ENCODE measurements at places on chromosomes 3 and 15.
A peak's percentile ranks its signal among the peaks of the same experiment; 100 is the strongest.

DNA sequence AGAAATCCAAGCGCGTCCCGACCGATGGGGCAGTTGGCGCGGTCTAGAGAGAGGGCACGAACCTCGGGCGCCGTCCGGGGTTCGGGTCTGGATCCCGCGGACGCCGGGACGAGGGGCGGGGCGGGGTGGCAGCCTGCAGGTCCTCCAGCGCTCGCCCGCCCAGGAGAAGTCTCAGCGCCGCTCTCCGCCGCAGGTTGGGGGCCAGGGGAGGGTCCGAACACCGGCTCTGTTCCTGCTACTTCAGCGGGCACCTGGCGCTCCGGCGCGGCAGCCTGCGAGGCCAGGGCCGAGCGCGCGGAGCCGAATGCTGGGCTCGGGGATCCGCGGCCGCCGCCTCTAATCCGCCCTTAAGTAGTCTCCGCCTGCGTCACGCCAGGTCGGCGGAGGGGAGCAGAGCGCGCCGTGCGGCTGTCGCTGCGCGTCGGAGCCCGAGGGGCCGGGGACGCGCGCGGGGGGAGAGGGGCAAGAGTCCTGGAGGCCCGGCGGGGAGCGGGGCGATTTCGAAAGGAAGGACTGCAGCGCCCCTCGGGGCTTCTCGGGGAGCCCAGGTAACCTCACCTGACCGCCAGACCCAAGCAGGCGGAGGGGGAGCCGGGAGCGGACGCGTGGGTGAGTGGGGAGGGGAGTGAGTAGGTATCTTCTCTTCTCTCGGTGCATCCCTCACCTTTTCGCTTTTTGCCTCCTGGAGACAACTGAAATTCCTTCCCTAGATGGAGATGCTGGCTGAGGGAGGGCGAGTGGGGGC is at the start of gene GJD2:
GJD2 (minus strand) TSS at position 325 of the 745 bp plus-strand sequence. CDS start 510 bp downstream, outside the sequence.
- DNase-seq = no peak

DNA sequence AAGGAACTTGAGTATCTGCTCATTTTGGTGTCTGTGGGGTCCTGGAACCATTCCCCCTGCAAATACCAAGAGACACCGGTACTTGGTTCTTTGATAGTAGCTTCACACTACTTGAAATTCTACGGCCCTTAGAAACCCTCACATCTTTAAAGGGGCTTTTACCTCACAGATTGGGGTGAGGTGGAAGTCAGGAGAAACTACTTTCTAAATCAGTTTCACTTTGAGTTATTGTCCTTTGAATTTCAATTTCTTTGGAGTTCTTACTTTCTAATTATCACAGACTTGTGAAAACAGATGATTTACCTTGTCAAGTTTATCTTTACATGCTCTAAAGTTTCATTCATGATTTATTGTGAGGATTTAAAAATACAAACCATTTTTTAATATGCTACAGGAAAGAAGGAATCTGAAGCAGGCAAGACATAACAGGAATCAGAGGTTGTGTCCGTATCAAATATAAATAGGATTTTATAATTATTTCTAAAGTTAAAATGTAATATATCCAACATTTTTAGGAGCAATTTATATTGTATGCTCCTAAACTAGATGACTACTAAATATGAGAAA is 98.9 kb downstream of the NEDD4 start:
- DNase-seq = no peak

GRCh38 chr15:86062646-86063243 is 16.9 kb upstream of the AGBL1 start:
- no peak for DNase-seq

GRCh38 chr3:3461317-3461716 is 281.8 kb upstream of the CRBN start:
- DNase-seq = no peak

- no peak for DNase-seq
These were observed 30.0 kb downstream of the CHD2 start for GRCh38 chr15:92930054-92930621.

GRCh38 chr15:67107014-67107812 is 41.8 kb downstream of the SMAD3 start:
- DNase-seq = no peak

DNA sequence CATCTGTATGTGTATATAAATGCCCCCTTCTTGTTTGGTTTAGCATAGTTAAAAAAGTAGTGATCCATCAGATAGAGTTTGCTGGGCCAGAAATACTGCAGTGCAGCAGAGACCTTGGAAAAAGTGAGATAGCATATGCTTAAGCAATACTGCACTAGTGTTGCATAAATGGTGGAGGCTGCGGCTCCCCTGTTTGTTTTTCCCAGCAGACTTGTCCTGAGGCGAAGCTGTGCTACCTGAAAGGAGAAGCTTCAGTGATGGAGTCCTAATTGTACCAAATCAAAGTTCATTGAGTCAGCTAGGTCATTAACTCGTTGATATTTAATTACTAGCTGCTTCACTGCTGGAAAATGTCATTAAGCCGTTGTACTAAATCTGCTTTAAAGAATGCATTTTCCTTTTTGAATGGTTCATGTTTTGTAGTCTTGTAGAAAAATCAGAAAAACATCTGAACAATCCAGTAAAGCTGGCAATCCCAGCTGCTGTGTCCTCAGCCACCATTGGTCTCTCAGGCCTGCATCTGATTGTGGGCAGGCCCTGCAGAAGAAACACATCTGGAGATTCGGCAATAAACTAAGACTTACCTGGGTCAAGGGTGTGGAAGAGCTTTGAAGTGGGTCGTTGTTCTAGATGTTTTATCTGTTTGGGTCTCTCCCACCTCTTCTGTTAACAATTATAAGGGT is 169.6 kb downstream of the B3GALNT1 start:
- DNase-seq = no peak

DNA sequence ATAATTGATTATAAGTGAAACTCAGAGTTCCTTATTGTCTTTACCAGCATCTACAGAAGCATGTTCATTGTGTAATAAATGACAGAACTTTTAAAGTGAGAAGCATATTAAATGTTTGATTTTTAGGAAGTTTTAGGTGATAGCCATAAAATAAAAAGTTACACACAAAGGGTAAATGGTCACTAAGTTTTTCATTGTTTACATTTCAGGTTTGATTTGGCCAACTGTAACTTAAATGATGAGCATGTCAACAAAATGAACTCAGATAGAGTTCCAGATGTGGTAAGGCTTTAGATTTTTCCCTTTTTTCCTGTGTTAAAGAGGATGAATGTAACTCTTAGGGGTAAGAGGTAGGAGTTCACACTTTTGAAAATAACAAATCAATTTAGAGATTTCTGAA is 25.9 kb downstream of the NMD3 start:
- no peak for DNase-seq

GRCh38 chr3:153094386-153094785 is 67.6 kb upstream of the RAP2B start:
- DNase-seq = no peak

DNA sequence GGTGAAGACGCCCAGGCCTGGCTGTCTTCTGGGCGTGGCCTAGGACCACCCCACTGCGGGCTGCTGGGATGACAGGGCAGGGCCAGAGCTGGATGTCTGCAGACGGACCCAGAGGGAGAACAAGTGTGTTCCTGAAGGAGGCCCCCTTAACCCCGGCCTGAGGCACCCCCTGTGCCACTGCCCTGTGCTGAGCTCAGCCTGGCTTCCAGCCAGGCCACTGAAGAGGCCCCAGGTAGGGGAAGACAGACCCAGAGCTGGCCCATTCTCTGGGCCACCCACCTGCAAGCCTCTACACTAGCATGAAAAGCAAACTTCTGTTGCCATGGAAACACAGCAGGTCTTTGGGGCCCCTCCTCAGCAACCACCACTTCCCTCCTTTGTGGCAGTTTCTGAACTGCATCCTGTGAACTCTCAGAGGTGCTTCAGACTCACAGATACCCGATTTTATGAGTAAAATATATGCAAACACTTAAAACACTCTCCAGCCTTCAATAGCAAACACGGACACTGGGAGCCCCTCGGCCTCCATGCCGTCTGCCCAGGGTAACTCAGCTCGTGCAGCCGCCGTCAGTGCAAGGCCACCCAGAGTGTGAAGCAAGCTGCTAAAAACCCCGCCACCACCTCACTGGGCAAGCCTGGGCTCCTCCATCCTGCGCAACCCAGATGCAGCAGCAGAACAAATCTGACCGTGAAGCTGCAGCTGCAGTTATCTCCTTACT is 42.5 kb downstream of the CMTM6 start:
- DNase-seq = peak; percentile 69

- DNase-seq = no peak
These were observed 125.6 kb upstream of the ROPN1 start for GRCh38 chr3:124117486-124117885.

GRCh38 chr3:113546414-113546893 is 14.1 kb downstream of the SIDT1 start:
- no peak for DNase-seq

GRCh38 chr3:37174532-37175126 is at the start of gene LRRFIP2:
Gene LRRFIP2 (minus strand): TSS chr3:37174582. CDS start chr3:37148983, 25,599 bp downstream.
- DNase-seq = no peak

DNA sequence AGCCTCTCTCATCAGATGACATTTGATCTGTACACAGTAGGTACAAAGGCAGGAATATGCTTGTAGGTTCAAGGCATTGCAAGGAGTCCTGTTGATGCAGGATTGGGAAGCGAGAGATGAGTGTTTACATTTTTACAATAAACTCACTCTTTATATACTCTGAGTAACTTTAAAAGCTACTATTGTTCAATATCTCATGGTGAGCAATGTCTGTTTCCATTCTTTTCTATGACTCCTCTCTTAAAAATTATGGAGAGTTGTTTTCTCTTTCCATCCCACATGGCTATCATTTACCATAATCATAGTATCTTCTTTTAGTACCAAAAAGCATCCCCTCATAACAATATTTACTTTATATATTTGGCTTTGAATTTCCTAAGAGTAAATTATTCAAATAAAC is 314.0 kb upstream of the CDIN1 start:
- no peak for DNase-seq

- DNase-seq = no peak
These were observed 257.0 kb upstream of the GOLGA6L4 start for GRCh38 chr15:83978588-83978987.

DNA sequence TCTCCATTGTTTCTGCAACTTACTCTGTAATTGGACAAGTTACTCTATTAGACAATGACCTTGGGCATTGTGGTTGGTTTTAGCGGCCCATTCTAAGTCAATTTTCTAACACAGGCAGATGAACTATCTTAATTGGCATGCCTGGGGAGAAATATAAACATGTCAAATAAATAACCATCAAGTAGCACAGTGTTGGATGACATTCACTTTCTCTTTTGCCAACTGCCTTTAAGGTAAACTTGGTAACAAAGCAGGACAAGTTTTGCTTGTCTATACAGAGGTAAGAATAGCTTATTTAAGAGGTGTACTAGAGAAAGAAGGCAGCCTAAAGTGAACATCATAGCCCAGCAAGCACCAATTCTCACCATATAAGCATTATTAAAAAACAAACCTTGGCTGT is 599.6 kb downstream of the GBE1 start:
- DNase-seq = no peak

DNA sequence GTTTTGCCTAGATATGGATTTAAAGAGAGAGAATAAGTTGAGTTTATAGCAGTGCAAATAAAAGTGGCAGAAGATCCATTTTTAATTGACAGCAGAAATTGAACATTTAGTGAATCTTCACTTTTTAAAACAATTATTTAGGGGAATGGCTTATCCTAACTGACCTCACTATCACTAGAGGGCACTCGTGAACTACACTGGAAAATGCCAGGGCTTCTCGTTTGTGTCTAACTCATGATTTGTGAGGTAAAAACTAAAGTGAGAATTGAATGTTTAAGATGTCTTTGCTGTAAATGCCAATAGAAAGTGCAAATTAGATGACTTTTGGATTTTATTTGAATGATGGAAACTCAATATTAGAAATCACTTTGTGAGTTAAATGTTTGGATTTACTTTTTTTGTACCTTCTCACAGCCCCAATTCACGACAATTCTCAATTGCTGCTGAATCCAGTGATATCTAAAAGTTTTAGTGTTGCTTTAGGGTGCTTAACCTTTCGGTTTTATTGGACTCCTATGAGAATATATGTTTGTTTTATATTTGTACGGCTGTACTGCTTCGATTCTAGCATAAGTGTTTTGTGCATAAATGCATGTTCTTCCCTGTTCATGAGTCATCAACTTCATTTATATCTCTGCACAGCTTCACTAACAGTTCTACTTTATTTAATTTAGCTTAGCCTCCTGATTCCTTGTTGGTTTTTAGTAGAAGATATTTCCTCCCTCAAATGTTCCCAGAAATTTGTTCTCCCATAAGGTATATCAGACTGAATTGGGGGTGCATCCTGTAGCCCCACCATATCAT is 462.1 kb downstream of the MFSD1 start:
- DNase-seq = peak; percentile 63

- DNase-seq = no peak
These were observed 74.5 kb downstream of the NSUN3 start for GRCh38 chr3:94137377-94137776.

GRCh38 chr15:100348578-100348977 is 6.8 kb upstream of the ADAMTS17 start:
- DNase-seq = no peak

DNA sequence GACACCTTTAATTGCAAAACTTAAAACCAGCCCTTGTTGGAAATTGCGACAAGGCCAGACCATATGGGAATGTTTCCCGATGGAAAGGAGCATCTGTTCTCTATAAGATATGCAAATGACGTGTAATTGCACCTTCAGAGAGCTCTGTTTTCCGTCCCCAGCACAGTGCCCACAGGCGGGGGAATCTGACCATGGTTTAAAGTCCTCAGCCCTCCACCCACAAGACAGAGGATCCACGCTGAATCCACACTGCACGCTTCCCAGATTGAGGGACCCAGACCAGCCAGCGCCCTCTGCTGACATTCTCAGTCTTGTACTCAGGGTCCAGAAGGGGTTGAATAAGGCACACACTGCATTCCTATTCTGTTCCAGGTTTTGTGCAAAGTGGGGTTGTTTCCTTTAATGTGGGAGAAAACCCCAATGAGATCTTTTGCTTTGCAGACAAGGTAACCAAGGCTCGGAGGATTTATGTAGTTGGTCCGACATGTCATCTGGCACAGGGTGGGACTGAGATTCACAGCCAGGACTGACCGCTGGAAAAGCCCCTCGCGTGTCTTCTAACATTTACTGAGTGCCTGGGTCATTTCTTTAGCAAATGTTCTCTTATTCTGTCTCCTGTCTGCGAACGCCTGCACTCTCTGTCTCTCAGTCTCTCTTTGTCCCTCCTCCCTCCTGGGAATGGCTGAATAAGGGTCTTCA is 36.8 kb upstream of the KLHL25 start:
- no peak for DNase-seq

GRCh38 chr3:144556392-144556791 is 584.8 kb downstream of the DIPK2A start:
- no peak for DNase-seq

GRCh38 chr15:86162641-86163040 is 83.0 kb downstream of the AGBL1 start:
- no peak for DNase-seq

DNA sequence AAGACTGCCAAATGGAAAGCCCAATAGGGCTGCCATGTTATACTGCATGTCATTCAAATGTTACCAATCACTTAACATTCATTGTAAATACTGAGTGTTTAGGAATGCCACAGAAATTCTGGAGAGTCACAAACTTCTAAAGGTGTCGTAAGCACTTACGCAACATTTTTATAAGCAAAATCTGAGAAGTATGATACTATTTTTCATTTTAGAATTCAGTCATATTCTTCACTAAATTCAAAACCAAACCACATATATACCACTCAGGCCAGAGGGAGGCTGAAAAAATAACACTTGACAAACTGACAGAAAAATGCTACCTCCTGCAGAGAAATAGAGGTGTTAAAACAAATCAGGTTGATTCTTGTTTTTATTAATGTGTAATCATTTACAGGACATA is 89.8 kb downstream of the THBS1 start:
- DNase-seq = no peak
